ENCODE measurements at places on chromosomes 4 and X.

DNA sequence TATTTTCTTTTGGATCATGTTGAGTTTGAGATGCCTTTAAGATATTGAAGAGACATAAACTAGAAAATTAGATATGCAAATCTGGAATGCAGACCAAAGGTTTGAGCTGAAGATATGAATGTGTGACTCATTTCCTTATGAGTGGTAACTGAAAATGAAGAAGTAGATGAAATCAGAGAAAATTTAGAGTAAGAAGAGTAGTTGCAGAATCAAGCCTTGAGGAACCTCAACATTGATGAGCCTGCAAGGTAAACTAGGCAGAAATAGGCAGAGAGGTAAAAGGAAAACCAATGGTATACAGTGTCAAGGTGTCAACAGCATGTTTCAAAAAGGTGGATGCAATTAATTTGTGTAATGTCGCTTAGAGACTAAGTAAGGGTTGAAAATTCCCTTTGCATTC, 142.8 kb downstream of the MOSPD2 start:
- no peak for DNase-seq

DNA sequence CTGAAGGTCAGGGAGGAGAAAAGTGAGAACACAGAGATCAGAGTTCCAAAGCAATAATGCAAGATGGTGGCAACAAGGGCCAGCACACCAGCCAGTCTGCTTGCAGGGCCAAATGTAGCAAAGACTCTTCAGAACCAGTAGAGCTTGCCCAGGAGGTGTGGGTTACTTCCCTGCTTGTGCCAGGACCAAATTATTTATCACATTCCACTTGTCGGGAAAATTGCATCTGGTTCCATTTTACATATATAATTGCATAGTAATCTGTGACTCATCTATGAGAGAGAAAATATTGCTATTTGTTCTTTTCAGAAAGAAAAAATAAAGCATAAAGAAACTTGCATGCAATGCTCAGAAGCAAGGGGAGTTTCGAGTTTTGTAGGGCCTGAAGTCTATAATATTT, 41.4 kb downstream of the MAML3 start:
- no peak for DNase-seq

- DNase-seq: no peak
Measured at GRCh38 chrX:121823406-121823805, 776.0 kb downstream of the GLUD2 start.

- no peak for DNase-seq
Measured at GRCh38 chrX:97481228-97481627, 597.5 kb downstream of the RPA4 start.

DNA sequence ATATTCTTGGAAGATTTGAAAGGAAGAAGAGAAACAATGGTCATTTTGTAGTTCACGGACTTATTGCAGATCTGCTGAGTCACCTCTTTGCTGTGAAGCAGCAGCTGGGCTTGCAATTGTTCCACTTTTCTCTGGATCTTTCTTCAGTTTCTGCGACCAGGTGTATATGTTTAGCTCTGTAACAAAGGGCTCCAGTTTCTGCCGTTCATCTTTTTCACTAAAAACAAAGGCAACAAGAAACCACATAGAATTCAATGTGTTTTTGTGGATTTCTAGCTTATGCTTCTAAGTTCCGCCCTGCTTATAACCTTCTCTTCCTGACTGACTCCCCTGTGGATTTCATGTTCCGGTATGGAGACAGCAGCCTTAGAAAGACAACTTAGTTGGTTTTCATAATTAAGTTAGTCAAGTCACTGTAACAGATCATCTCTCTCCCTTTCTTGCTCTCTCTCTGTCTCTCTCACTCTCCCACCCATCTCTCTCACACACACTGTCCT, 121.6 kb upstream of the EPHA5 start:
- no peak for DNase-seq

GRCh38 chr4:121764702-121765367, at the start of gene SMIM43:
Gene SMIM43 (minus strand): TSS chr4:121765164. CDS start chr4:121765105, 59 bp downstream.
- no peak for DNase-seq

DNA sequence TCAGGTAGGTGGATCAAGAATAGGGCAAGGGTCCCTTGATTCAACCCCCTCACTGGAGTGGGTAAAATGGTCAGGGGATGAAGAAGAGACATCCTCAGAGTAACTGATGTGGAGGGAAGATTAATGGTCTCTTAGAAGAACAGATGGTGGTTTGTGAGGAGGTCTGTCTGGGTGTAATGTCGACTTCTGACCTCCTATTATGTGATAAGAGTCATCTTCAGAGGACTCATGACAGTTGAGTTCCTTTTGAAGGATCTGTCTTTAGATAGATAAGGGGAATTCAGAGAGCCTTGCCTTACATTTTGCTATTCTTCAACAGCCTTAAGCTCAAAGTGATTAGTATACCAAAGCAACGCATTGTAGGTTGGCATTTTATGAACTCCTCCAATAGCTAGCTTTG, 27.1 kb upstream of the MAGEA8 start:
- no peak for DNase-seq

DNA sequence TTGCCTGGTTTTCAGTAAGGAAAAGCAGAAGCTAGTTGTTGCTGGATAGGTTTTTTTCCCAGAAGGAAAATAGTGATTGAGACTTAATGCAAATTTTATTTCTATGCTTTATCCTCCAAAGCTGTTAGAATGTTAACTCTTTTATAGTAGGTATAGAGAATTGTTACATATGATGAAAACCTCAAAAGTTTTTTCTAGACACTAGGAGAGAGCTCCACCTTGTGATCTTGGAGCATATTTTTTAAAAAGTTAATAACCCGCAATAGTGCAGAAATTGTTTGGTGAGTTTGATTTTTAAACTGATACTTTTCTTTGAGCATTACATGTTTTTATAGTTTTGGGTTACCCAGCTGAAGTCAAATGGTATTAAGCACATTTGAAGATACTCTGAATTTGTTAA, 56.5 kb downstream of the STAG2 start:
- no peak for DNase-seq

DNA sequence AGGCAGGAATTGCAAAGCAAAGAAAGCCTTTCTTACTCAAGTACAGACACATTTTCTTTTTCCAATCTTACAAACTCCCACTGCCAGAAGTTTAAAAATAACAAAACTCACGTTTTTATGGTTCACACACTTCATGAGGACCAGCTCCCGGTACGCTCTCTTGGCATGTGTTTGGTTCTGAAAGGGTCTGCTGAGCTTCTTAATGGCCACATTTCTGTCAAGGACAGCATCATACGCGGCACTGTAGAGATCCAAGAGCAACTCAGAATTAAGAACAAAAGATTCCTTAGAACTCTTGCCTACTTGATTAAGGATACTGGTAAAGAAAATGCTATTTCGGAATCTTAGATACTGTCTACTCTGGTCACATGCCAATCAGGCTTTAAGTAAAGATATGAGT, 252.7 kb downstream of the MAPK10 start:
- no peak for DNase-seq

DNA sequence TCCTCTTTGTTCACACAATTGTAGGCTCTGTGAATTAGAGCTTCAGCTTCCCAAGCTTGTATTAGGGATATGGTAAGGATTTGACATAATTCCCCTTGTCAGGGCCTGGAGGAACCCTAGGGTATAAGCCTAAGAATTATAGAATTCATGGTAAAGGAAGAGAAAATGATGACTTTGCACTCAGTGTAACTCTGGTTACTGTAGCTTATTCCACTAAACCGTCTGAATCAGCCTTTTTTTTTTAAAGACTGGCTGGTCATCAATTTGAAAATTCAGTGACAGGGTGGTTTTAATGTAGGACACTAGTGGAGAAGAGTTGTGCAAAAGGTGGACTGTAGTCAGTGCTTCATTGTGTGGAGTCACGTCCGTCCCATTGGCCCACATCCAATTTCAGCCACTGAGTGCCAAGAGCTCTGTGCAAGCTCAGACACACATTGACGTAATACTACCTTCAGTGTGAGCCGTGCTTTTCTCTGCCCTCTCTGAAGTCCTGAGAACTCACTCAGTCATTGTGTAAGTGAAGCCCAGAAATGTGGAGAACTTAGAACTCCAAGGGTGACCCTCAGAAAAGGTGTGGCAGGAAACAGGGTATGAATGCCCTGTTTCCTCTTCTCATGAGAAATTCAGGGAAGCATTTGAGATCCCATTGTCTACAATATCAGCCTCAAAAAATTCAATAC, 449.8 kb downstream of the C4orf33 start:
- no peak for DNase-seq

GRCh38 chr4:15805583-15806517, 27.7 kb downstream of the CD38 start:
- peak; percentile 35 for DNase-seq

DNA sequence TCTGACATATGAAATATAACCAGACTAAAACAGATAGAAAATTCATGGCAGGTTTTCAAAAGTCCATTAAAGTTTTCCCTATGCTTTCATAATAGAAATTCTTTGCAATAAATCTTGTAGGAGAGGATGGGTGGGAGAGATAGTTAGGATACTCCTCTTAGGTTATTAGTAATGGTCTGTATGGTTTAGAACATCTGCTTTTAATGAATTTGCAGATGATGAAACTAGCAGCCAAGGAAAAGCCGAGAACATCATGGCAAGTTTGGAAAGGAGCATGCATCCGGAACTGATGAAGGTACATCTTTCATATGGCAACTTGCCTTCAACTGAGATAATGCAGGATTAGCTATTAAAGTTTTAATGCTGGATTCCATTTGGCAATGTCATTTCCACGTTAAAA, 70.7 kb downstream of the DOCK11 start:
- DNase-seq: no peak

DNA sequence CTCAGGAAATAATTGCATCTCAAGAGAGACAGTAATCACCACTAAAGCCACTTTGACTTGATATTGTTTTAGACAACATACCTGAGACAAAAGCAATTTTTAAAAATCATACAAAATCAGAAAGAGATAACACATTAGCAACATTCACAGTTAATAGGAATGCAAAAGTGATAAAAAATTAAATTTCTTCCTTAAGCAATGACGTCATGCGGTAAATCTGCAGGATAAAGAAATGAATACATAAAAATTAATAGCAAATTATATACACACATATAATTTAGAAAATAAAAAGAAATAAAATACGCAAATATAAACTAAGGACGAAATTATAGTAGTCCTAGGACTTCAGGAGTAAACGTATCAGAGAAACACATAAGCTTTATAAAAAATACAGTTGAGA, 866.5 kb upstream of the PRKX start:
- DNase-seq: no peak
